WERI-Rb-1 (cell line): ENCODE measurements at places on chromosomes 3 and 15.
A peak's percentile ranks its signal among the peaks of the same experiment; 100 is the strongest.

- no peak for DNase-seq
Observed at GRCh38 chr3:196012481-196012880, 69.4 kb downstream of the TFRC start.

DNA sequence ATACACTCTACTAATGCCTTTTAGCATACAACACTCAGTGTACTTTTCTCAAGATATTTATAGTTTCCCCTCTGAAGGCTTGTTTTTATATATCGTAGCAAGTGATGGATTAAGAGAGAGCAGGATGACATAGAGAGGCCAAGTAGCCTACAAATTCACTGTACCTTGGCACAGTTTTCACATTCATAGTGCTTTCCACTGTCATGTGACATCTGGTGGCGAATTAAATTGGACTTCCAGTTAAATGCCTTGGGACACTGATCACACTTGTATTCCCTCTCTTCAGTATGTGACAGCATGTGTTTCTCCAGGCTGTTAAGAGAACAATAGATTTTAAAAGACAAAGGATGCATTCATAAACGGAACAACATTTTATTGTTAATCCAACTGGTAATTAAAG, 541.1 kb downstream of the MECOM start:
- no peak for DNase-seq

- peak; percentile 67 for DNase-seq
Observed at GRCh38 chr3:40179016-40179415, 130.5 kb upstream of the EIF1B start.

DNA sequence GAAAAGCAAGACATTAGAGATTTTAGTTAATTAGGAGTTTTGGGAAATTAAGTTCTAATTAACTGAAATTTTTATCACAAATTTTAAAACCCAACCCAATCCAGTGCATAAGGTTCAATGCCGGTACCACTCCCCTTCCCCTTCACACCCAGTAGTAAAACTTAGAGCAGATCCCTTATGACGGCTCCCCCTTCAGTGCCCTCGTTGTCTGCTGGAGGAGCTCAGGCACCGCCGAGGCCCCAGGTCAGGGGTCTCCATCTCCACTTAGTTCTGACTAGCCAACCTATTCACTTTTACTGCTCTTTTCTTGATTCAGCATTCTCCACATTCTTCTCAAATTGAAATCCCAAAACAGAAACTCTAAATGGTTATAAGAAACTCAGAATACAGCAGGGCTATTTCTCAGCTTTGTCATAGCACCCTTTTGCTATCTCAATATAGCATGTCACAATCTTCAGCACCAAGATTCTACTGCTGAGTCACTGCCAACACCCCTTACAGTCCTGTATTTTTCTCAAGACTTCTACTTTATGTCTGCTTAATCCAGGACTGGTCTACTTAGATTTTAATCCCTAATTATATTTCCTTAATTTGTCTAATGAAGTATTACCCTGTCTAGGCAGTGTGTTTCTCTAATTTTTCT, 39.8 kb downstream of the TUBGCP4 start:
- DNase-seq: no peak

DNA sequence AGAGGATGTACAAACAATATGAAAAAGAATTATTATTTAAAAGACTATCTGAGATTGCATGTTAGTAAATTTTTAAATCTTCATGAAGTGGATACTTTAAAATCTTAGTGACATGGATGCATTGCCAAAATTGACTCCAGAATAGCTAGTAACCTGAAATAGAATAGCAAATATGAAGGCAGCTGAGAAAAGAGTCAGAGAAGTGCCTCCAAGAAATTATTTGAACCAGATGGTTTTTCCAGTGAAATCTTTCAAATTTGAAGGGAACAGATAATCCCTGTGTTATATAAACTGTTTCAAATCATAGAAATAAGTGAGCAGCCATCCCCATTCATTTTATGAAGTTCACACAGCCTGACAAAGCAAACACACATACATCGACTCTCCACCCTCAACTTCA, 29.6 kb downstream of the FSIP1 start:
- DNase-seq: no peak

- no peak for DNase-seq
Observed at GRCh38 chr15:98286831-98287230, 326.3 kb downstream of the ARRDC4 start.

- no peak for DNase-seq
Observed at GRCh38 chr3:156814295-156814694, 11.9 kb upstream of the LEKR1 start.

- DNase-seq: no peak
Observed at GRCh38 chr3:36992806-36993325, at the start of gene EPM2AIP1. EPM2AIP1 (minus strand) TSS chr3:36993131; CDS start chr3:36993077, 54 bp downstream.

GRCh38 chr15:67955252-67955651, 98.9 kb upstream of the PIAS1 start:
- no peak for DNase-seq

DNA sequence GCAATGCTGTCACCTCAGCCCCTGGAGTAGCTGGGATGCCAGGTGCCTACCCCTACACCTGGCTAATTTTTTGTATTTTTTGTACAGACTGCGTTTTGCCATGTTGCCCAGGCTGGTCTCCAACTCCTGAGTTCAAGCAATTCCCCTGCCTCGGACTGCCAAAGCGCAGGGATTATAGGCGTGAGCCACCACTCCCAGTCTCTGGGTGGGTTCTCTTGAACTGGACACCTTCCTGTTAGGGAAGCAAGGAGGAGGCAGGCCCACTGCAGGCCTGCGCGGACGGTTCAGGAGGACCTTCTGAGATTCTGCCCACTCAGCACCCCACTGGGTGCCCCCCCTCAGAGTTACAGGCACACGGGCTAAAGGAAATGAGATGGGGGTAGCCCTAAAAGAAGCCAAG, 73.8 kb upstream of the HERC1 start:
- no peak for DNase-seq

DNA sequence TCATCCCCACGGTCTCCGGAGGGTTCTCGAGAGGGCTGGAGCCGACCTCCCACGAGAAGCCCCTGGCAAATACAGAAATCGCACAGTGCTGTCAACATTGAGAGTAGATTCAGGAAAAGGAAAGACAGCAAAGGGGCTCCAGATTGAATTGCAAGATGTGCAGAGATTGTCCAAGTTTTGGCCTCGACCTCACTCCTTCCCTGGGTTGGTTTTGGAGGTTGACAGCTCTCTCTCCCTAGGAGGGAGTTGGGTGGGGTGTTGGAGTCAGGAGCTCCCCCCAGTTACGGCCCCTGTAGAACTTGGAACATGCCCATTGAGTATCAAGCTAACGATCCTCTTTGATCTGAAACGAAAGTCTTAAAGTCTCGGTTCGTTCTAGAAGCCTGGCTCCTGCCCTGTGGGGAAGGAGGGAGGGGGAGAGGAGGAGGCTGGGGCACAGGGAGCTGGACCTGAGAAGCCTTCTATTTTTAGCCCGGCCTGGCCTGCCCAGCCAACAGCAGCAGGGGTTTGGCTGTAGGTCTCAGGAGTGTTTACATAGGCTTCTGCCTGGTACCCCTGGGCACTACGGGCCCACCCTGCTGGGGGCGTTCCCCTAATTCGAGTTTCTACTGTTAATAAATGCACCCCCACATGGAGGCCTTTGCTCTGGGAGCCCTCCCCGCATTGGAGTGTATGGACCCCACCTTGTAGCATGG, 672 bp upstream of the KY start:
- peak; percentile 31 for DNase-seq

DNA sequence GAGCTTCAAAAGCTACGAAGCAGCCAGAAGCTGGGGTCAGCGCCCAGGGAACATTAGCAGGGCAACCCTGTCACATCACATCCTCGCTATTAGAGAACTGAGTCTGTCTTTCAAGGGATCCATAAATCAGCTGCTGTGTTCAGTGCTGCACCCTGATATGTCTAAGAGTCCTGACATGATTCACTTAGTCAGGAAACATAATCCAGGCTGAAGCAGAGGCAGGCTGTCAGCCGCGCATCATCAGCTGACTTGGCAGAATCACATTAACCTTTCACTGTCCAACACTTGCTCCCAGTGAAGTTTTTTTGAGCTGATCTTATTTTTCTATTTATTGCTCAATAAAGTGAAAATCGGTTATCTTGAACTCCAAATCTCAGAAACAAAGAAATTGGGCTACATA, 23.5 kb downstream of the MYH15 start:
- DNase-seq: peak; percentile 81

- no peak for DNase-seq
Observed at GRCh38 chr3:46482632-46483350, 15.0 kb upstream of the RTP3 start.

GRCh38 chr3:155560135-155560534, 184.7 kb downstream of the PLCH1 start:
- DNase-seq: no peak

GRCh38 chr3:24351779-24352469, 142.7 kb downstream of the THRB start:
- no peak for DNase-seq

DNA sequence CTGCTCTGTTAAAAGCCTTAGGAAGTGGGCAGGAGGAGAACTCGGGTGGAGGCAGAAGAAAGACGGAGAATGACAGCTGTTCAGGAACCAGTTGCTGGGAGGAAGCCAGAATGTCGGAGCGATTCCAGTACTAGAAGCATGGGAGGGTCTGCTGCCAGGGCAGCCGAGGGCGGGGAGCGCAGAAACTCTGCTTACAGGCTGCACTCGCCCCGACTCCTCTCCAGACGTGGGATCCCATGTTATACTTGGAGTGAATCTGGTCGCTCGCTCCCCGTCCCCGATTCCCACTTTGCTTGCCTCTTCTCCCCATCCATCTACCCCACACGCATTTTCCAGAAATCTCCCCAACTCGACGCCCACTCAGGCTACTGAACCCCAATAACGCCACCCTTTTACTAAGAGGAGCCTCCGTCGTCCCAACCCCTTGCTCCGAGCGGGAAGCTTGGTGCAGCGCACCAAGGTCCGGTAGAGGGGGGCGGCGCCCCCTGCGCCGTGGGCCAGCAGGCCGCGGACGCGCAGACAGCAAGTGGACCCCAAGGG, 665 bp downstream of the GATM start:
- DNase-seq: peak; percentile 16

GRCh38 chr3:107524841-107525643, 2.3 kb downstream of the BBX start:
- peak; percentile 65 for DNase-seq

GRCh38 chr15:94671858-94672532, 440.6 kb downstream of the MCTP2 start:
- DNase-seq: no peak

DNA sequence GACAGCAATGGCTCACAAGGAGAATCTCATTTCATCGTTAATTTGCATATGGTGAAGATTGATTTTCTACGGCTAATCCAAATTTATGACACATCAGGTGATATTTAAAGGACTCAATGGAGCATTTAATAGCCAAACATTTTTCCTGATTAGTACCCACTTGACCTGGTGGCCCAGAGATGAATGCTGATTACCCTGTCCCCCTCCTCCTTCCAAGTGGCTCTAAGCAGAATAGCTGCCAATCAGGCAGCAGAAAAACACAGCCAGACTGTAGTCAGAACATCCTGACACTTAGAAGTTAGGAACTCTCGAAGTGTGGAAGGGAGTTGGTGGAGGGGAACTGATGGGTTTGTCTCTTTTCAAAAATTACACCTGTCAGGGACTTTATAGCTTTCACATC, 302.5 kb downstream of the ZNF621 start:
- no peak for DNase-seq
